ENCODE measurements at places on chromosomes 6 and 20.

GRCh38 chr6:21554286-21554685 lies 39.3 kb upstream of the SOX4 start:
- no peak for DNase-seq

DNA sequence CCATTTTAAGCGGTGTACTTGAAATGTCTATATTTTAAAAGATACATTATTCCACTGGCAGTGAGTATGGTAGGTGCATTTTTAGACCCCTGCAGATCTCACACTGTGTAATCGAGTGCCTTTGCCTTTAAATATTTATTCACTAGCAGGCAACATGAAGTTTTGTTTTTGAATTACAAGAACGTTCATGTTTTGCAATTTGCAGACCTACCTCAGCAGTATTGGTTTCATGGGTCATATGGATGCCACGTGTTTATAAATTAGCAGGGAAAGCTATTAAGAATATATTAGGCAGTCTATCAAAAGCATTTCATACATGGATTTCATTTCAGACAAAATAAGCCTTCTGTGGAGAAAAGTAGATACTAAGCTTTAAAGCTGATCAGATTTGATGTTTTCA lies 7.2 kb downstream of the MAP3K4 start:
- DNase-seq: no peak

- no peak for DNase-seq
Observed at GRCh38 chr20:60050193-60050947, 92.1 kb downstream of the CDH26 start.

- DNase-seq: peak; percentile 50
Observed at GRCh38 chr6:32700391-32701040, 34.1 kb upstream of the HLA-DQB1 start.

DNA sequence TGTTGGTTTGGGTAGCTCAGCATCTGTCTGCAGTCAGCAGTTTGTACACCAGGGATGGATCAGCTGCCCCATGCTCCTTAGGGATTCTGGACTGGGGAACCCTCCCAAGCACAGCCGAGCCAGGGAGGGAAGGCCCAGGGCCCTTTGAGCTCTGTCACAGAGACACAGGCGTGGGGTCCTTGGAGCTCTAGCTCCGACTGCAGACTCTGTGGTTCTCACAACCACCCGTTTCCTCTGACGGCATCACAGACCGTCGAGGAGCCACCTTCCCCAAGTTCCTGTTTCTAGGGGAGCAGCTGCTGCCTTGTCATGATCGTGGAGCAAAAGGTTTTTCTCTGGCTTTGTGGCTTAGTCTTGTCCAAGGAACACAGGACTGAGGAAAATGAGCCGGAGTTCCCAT lies at the start of gene SLA2:
Gene SLA2, minus strand, starts transcription at position 199 of the 400 bp plus-strand sequence. CDS start 4,861 bp downstream, outside the sequence.
- peak; percentile 66 for DNase-seq

- no peak for DNase-seq
Observed at GRCh38 chr6:25053875-25054371, 118.2 kb upstream of the RIPOR2 start.

DNA sequence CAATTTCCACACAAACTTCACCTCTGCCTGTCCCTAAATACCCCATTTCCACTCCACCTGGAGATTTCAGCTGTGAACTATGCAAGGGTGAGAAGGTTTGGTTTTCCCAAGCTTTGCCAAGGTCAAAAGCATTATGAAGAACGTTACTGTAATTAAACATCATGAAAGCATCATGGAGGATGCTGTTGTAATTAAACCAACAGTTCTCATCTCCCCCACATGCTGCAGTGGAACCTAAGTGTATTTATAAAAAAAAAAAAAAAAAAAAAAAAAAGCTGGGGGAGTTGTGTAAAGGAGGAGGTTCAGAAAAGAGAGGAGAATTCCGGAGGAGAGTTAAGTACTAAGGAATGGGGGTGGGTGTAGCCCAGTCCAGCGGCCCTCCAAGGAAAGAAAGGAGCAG lies 474.9 kb upstream of the JARID2 start:
- DNase-seq: no peak

GRCh38 chr20:774660-775057 lies 6.4 kb upstream of the SLC52A3 start:
- DNase-seq: no peak

DNA sequence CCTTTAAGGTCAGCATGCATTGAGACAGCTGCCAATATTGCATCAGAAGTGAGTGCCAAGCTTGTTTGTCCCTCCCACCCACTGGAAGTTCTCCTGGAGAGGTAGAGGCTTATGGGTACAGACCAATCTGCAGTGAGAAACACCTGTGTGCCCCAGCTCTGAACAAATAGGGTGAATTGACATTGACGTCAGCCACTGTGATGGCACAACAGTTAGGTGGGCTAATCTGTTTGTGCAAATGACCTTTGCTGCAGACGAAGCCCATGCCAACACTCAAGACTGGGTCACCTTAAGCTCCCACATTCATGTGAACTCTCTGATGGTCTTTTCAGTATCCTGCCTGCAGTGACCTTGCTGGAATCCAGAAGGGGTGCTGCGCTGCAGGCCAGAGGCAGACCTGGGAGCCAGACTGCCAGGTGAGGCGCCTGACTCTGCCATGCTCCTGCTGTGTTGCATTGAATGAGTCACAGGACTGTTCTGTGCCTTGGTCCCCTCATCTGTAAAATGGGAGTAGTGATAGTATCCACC lies 99.9 kb downstream of the ALDH8A1 start:
- no peak for DNase-seq

DNA sequence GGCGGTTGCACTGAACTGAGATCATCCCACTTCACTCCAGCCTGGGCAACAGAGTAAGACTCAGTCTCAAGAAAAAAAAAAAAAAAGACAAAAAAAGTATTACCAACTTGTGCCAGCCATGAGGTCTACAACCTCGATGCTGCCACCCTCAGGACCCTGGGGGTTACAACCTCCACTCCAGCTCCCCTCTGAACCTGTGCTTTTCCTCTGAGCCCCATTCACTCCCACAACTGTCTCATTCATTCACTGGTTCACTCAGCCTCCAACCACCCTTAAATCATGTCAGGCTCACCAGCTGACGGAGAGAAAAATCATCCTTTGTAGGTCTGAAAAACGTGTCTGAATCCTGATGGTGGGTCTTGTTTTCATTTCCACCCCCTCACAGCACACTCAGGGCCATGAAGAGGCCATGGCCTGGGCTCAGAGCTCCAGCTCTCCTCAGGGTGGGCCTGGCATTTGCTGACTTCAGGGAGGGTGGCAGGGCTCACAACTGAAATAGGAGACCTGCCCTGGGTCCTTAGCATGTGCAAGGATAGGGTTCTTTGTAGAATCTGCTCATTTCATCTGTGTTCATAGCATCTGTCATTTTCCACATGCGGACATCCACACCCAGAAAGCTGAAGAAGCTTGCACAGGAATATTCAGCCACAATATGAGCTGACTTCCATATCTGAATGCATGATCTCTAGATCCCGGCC lies 1.9 kb upstream of the ULBP1 start:
- DNase-seq: no peak

DNA sequence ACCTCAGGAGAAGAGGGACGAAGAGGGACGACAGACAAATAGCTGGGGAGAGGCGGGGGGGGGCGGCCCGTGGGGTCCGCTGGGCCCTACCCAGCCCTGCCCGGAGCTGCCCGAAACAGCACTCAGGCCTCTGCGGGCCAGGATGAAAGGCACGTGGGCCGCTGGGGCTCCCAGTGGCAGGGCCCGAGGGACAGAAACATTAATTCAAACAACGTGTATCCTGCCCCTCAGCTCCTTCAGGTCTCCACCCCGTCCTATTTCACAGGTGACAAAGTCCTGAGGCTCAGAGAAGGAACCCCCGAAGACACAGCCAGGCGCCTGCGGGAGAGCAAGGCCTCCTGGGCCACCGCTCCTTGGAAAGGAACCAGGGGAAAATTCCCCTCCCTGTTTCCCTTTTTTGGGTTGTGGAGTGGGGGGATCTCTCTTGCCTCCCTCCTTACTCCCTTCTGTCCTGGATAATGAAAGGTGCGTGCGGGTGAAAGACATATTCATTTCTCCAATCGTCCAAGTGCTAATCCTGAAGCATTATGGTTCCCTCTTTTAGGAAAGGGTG lies 93.3 kb downstream of the RNASET2 start:
- DNase-seq: no peak

GRCh38 chr20:25016471-25016870 lies 23.9 kb upstream of the APMAP start:
- DNase-seq: no peak

DNA sequence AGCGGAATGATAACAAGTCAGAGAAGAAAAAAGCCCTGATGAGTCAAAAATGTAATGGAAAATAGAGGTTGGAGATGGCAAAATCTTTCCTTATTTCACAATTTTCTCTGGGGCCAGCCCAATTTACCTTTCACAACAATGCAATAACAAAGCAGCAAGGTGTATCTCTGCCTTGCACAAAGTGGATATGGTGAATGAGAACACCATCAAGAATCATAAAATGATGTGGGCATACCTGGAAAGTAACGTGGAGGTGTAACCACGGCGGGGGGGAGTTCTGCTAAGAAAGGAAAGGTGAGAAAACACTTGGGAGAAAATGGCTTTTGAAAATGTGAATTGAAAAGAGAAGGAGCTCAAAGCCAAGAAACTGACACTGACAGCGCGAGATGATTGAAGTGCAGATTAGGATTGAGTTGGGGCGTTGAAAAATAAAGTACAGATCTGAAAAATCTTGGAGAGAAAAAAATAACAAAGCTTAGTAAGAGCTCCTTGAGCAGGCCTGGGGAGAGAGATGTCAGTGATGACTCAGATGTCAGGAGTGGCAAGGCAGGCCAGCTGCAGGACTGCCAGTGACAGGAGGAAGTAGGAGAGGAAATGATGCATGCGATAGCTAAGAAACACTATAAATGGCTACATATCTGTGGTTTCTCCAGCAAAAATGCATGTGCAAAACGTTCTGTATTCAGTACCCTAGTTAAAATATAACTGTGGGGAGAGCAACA lies 26.2 kb downstream of the ARHGAP18 start:
- peak; percentile 99 for DNase-seq

DNA sequence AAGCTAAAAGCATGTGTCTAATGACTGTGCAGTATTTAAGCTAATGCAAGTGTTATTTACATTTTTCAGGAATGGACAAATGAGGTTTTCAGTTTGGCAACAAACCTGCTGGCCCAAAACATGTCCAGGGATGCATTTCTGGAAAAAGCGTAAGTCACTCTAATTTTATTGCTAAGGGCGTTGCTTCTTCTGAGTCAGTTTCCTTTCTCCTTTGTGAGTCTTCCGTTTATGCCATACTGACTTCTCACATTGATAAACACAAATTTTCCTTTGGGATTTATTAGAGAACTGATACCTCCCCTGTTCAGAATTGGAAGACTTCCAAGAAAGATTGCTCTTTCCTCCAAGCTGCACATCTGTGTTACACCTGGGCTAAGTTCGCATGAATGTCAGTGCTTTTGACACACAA lies 422.9 kb upstream of the PLCB4 start:
- no peak for DNase-seq

DNA sequence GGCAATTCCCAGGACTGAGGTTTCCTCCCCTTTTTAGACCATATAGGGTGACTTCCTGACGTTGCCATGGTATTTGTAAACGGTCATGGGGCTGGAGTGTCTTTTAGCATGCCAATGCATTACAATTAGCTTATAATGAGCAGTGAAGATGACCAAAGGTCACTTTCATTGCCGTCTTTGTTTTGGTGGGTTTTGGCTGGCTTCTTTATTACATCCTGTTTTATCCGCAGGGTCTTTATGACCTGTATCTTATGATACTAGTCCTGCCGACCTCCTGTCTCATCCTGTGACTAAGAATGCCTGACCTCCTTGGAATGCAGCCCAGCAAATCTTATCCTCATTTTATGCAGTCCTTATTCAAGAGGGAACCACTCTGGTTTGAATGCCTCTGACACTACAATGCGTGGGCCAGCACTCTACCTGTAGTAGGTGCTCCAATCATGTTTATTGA lies 190.1 kb downstream of the KCNQ5 start:
- DNase-seq: no peak

- no peak for DNase-seq
Observed at GRCh38 chr6:123777563-123777962, 26.1 kb upstream of the NKAIN2 start.

- no peak for DNase-seq
Observed at GRCh38 chr6:100171533-100172321, 177.7 kb upstream of the MCHR2 start.

DNA sequence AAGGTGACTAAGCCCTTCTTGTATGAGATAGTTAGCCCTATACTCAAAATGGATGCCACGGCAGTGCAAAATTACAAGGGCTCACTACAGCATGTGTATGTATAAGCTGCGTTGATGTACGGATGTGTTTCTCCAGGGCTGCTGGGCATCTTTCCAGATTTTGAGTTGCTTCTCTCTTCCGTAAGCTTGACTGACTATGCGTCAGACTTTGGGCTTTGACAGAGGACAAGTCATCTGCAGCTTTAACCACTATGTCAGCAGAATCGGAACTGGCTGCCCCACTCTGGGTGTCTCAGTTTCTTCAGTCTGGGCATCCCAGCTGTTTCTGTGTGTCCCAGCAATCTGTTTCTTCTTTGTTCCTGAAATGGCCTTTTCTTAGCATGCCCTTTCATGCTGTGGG lies 241.6 kb downstream of the BTBD3 start:
- no peak for DNase-seq

DNA sequence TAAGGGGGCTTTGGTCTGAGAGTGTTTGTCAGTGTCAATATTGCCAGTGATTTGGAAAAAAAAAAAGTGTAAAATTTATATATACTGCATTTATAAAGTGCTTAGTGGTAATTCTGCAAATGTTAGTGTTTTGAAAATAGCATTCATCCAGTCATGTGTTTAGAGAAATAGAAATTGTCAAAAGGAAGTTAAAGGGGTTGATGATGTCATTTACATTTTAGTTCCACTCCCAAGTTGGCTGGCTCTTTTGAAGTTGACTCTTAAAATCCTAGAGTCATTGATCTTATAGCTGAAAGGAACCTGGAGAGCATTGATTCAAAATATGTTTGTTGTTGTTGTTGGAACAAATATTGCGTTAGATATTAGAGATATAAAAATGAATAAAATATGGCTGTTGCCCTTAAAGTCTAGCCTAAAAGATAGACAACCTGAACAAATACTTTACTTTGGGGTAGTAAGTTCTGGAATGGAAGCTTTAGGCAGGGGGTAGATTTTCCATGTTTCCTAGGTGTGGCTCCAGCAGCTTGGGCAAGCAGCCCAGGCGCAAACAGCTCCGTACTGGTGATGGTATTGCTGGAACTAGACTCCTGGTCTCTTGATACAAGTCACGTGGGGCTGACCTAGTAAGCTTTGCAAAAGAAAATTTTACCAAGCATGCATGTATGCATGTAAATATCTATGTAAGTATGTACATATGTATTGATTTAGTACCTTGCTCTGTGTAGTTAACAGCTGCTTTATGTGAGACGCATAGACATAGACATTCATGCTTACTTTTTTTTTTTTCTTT lies 46.3 kb downstream of the HIVEP1 start:
- DNase-seq: no peak

GRCh38 chr6:134908906-134909516 lies 40.9 kb downstream of the ALDH8A1 start:
- no peak for DNase-seq

GRCh38 chr20:3277686-3278465 lies 38.9 kb upstream of the SLC4A11 start:
- no peak for DNase-seq

Measured in CD14-positive monocyte (primary cell).